ENCODE measurements at places on chromosomes 11 and 22. TPM values are rescaled to one million over a fixed set of nuclear protein-coding genes. Genes with fewer than 3 reads are reported as not detected.
A peak's percentile ranks its signal among the peaks of the same experiment; 100 is the strongest.

- no peaks in the 10 kb centered on the region for H3K4me1 ChIP-seq
- no peak overlapping the region for H3K4me3 ChIP-seq
- H3K27ac ChIP-seq = no peak overlapping the region
- no peaks in the 10 kb centered on the region for H3K36me3 ChIP-seq
- no peaks in the 10 kb centered on the region for H3K27me3 ChIP-seq
Measured at GRCh38 chr22:28241656-28242290, 322.7 kb upstream of the PITPNB start.

DNA sequence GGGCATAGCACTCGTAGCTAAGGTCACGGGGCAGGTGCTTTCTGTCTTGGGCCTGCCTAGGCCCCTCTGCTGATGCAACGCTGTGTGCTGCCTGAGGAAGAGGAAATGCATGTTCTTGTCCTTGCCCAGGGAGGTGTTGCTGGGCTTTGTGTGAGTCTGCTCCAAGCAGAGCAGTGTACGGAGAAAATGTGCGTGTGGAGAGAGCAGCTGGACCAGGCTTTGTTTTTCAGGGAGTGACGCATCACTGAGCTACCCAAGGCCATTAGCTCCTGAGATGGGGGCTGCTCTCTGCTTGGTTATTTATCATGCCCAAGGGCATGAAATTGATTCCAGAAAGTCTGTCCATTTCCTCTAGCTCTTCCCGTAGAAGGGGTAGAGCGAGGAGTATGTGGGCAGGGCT is 82.9 kb upstream of the THY1 start:
- no peaks in the 10 kb centered on the region for H3K4me1 ChIP-seq
- no peak for DNase-seq
- no peak overlapping the region for H3K4me3 ChIP-seq
- H3K27ac ChIP-seq = no peak overlapping the region
- H3K36me3 ChIP-seq = no peaks in the 10 kb centered on the region
- H3K27me3 ChIP-seq = no peaks in the 10 kb centered on the region

DNA sequence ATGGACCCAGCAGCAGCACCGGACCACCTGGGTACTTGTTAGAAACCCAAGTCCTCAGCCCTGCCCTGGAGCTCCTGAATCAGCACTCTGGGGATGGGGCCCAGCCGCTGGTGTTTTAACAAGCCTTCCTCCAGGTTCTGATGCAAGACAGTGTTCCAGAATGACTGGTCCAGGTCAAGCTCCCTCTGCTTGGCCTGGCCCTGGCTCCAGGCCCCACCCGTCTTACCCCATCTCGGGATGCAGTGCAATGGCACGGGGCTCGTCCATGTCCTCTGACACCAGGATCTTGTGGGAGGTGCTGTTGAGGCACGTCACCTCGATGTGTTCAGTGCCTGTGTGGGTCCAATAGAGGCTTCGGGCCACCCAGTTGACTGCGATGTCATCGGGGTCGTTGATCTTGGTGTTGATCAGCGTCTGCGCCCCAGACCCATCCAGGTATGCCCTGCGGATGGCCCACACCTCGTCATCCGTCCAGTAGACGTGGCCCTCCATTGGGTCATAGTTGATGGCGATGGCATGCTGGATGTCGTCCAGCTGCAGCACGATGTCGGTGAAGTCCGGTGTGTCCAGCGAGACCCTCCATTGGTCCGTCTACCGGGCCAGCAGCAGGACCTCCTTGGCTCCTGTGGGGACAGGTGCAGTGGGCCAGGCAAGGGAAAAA is 140.3 kb downstream of the CRYBB2 start:
- H3K27ac ChIP-seq = no peak overlapping the region
- H3K4me1 ChIP-seq = no peaks in the 10 kb centered on the region
- no peak for DNase-seq
- H3K4me3 ChIP-seq = no peak overlapping the region

Gene CNTN5
- not detected for total RNA-seq

Gene VWCE
- 6.3 TPM for total RNA-seq

Gene A4GALT
- 146 TPM for total RNA-seq

DNA sequence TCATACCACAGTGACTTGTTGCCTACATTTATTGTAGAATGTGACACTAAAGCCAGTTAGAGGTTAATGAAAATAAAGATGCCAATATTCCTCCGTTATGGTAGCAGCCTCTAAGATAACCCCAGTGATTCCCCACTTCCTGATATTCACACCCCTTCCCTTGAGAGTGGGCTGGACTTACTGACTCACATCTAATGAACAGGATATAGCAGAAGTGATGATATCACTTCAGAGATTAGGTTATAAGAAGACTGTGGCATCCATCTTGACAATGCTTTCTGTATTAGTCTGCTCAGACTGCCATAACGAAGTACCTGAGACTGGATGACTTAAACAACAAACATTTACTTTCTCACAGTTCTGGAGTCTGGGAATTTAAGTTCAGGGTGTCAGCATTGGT is 149.6 kb upstream of the MTNR1B start:
- no peak for DNase-seq
- H3K4me1 ChIP-seq = no peaks in the 10 kb centered on the region
- H3K27ac ChIP-seq = no peak overlapping the region
- no peaks in the 10 kb centered on the region for H3K36me3 ChIP-seq
- H3K4me3 ChIP-seq = no peak overlapping the region
- no peaks in the 10 kb centered on the region for H3K27me3 ChIP-seq

- H3K27me3 ChIP-seq = peaks cover 46% of the 10 kb centered on the region
- DNase-seq = no peak
- no peaks in the 10 kb centered on the region for H3K36me3 ChIP-seq
- H3K4me3 ChIP-seq = peak overlapping the region; percentile 35
Measured at GRCh38 chr22:19169002-19169946, 9.3 kb downstream of the SLC25A1 start.

Gene ZNF215
- 2.6 TPM for total RNA-seq

DNA sequence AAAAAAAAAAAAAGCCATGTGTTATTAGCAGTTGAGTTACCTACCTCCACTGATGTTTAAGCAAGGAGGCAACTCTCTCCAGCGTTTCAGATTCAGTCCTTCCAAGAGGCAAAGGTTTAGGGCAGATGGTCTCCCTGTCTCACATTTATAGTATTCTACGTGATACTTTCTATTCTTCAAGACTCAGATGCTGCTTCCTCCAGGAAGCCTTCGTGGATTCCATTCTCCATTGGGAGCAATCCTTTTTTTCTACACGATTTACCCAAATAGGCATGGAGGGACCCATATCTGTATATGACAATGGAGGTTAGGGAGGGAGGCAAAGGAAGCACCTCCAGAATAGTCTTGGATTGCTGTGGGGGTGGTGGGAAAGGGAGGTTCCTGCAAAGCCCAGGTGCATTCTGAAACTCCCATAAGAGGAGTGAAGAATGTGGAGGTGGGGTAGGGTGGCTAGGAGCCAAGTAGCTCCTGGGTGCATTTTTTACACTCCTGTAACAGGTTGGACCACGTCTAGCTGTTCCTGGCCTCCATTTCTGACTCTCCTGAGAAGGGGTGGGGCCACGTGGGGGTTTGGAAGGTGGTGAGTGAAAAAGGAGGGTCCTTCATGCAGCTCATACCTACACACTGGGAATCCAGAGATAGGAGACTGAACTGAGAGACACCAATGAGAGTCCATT is 16.2 kb downstream of the YPEL4 start:
- no peak overlapping the region for H3K27ac ChIP-seq
- no peaks in the 10 kb centered on the region for H3K27me3 ChIP-seq
- no peaks in the 10 kb centered on the region for H3K4me1 ChIP-seq
- H3K4me3 ChIP-seq = no peak overlapping the region
- no peaks in the 10 kb centered on the region for H3K36me3 ChIP-seq

Gene HBE1
- total RNA-seq = not detected

Gene POU2AF3
- 3.3 TPM for total RNA-seq

DNA sequence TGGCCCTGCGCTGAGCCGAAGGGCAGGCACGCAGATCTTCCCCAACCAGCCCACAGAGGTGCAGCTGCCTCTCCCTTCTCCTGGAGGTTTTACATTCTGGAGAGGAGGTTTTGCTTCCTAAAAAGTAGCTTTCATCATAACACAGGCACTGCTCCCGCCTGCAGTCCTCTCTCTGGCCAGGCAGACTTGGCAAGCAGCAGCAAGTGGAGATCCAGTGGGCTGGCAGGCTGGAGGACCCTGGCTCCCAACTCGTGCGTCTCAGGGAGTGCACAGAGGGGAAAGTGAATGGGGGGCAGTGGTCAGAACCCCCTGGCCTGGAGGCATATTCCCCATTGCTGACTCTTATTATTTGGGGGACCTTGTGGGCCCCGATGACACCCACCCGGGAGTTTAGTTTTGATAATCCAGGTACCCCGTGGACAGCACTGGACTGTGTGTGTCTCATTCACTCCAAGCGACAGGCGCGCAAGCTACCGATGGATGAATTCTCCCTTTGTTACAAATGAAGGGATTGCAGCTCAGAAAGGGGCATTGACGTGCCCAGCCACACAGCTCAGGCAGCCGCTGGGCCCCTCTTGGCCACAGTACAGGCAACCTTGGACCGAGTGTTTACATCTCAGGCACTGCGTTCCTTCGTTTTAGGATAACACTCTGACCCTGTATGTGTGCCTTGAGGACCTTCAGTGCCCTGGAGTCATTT is 1223.9 kb downstream of the BRD1 start:
- peak overlapping the region; percentile 75 for H3K27ac ChIP-seq
- H3K27me3 ChIP-seq = no peaks in the 10 kb centered on the region

Gene LUZP2
- total RNA-seq = not detected

Gene LRRN4CL
- 47.9 TPM for total RNA-seq

DNA sequence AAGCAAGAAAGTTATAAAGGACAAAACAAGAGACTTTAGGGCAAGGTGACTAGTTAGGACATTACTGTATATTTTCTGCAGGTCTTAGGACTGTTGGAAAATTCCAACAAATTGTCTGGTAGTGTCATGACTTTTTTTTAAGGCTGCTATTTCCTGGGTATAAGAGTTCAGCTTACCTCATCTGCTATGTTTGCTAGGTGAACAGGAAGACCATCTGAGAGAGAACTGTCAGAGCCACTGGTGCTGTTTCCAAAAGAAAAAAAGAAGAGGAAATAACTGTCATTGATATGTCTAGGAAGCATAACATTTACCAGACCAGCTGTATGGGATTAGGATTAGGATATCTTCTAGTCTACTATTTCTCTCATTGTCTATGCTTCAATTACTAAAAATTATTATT is 26.3 kb upstream of the MTCH2 start:
- H3K36me3 ChIP-seq = no peaks in the 10 kb centered on the region
- no peaks in the 10 kb centered on the region for H3K27me3 ChIP-seq

DNA sequence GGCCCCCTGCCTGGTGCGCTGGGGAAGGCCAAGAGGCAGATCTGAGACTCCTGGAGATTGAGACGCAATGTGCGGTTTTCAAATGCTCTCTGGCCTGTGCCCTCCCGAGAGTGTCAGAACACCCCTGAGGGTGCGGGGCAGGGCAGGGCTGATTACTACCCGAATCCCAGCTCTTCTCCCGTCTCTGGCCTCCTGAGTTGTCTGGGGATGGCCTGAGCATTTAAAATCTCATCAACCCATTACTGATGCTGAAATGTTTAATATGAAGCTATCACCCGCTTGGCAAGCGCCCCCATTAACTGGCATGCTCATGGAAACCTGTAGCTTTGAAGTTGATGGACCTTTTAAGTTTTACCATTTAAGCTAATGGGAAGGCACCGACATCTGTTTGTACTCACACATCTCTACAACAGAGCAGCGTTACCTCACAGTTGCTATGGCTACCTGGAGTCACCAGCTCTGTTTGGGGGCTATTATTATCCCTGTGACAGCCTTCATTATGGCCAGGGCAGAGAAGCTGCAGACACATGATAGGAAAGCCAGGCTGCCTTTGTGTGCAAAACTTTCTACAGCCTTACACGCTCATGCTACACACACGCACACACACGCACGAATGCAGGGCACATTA is 3.6 kb upstream of the MB start:
- no peaks in the 10 kb centered on the region for H3K4me1 ChIP-seq
- DNase-seq = no peak
- no peak overlapping the region for H3K4me3 ChIP-seq
- H3K27me3 ChIP-seq = no peaks in the 10 kb centered on the region

Gene SCN4B
- 4.1 TPM for total RNA-seq

DNA sequence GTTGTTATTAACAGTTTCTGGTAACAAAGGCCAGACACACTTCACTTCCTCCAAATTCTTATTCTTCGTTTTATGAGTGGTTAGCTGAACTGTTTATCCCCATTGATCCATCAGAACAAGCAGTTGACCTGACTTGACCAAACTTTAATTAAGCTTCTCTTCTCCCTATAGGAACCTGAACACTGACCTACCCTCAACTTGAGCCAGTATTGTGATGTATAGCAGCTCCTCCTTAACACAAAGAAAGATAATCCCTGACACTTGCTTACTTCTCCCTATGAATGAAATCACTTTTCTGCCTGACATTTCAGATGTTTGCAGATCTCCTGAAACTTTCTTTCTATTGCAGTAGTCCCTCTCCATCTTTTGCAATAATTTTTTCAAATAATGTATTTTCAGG is 41.9 kb downstream of the ANO5 start:
- no peaks in the 10 kb centered on the region for H3K36me3 ChIP-seq
- no peak overlapping the region for H3K27ac ChIP-seq

GRCh38 chr11:78158987-78159652 is 19.7 kb upstream of the ALG8 start:
- no peaks in the 10 kb centered on the region for H3K27me3 ChIP-seq
- H3K27ac ChIP-seq = no peak overlapping the region
- H3K4me3 ChIP-seq = no peak overlapping the region
- H3K36me3 ChIP-seq = no peaks in the 10 kb centered on the region
- DNase-seq = no peak

Gene TSPAN32
- total RNA-seq = 7.3 TPM

DNA sequence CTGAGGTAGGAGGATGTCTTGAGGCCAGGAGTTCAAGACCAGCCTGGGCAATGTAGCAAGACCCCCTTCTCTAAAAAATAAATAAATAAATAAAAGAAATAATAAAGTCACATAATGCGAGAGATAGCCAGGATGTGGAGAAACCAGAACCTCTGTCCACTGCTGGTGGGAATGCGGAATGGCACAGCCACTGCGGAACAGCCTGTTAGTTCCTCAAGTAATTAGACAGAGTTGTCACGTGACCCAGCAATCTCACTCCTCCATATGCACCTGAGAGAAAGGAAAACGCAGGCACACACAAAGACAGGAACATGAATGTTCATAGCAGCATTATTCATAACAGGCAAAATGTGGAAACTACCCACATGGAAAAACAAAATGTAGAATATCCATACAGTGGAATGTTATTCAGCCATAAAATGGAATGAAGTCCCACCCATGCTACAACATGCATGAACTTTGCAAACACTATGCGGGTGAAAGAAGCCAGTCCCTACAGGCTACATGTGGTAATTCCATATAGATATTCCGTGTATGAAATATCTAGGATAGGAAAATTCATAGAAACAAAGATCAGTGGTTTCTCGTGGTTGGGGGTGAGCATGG is 27.4 kb downstream of the LIF start:
- H3K27ac ChIP-seq = no peak overlapping the region
- no peak for DNase-seq
- H3K4me1 ChIP-seq = no peaks in the 10 kb centered on the region
- H3K36me3 ChIP-seq = no peaks in the 10 kb centered on the region
- H3K4me3 ChIP-seq = no peak overlapping the region
- no peaks in the 10 kb centered on the region for H3K27me3 ChIP-seq

Gene CBLIF
- total RNA-seq = not detected

- H3K27ac ChIP-seq = peak overlapping the region; percentile 88
- H3K4me3 ChIP-seq = peak overlapping the region; percentile 83
- peaks cover 86% of the 10 kb centered on the region for H3K4me1 ChIP-seq
- H3K36me3 ChIP-seq = peaks cover under 1% of the 10 kb centered on the region
Measured at GRCh38 chr11:834371-835316, 1.9 kb downstream of the CD151 start.

Gene RIC3
- 28.2 TPM for total RNA-seq

- H3K27ac ChIP-seq = no peak overlapping the region
- no peaks in the 10 kb centered on the region for H3K4me1 ChIP-seq
- no peak for DNase-seq
- no peak overlapping the region for H3K4me3 ChIP-seq
Measured at GRCh38 chr22:29901354-29901753, 18.4 kb downstream of the MTMR3 start.

Gene DNAL4
- total RNA-seq = 17.7 TPM

Gene KRTAP5-9
- 0.59 TPM for total RNA-seq

All from tibial nerve (tissue), 4 donors.